ENCODE measurements at places on chromosomes 12 and 14. TPM values are rescaled to one million over a fixed set of nuclear protein-coding genes. Genes with fewer than 3 reads are reported as not detected.
A peak's percentile ranks its signal among the peaks of the same experiment; 100 is the strongest.

- no peak for DNase-seq
These were observed 2.7 kb upstream of the DCD start for GRCh38 chr12:54650889-54651288.

DNA sequence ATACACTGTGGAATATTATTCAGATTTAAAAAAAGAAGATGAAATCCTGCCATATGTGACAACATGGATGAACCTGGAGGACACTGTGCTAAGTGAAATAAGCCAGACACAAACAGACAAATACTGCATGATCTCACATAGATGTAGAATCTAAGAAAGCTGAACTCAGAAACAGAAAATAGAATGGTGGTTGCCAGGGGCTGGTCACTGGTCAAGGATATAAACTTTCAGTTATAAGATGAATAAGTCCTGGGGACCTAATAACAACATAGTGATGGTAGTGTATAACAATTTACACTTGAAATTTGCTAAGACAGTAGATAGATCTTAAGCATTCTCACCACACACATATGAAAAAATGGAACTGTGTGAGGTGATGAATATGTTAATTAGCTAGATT, 161.3 kb upstream of the TMCC3 start:
- DNase-seq = no peak

- DNase-seq = no peak
These were observed 9.7 kb downstream of the TPH2 start for GRCh38 chr12:71948390-71948789.

MGAT2 gene
- 22.4 TPM for polyA plus RNA-seq

TSPAN11 gene
- polyA plus RNA-seq = 5.9 TPM

GRCh38 chr14:105477660-105478397, 3.2 kb downstream of the CRIP2 start:
- DNase-seq = no peak

DNA sequence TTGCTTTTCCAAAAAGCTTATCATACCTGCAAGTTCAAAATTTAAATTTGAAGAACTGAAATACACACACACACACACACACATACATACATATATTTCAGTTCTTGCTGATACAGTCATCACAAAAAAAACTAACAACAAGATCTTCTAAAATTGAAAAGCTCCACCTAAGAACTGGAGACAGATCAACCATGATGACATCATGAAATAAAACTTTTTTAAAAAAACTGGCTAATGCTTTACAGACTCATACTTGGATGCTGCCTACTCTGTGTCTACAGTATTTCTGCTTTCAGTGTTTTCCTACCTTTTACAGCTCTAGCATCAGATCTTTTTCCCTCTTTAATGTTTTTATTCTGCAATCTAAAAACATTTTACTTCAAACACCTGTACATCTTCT, 261.4 kb downstream of the DIO2 start:
- no peak for DNase-seq

DNA sequence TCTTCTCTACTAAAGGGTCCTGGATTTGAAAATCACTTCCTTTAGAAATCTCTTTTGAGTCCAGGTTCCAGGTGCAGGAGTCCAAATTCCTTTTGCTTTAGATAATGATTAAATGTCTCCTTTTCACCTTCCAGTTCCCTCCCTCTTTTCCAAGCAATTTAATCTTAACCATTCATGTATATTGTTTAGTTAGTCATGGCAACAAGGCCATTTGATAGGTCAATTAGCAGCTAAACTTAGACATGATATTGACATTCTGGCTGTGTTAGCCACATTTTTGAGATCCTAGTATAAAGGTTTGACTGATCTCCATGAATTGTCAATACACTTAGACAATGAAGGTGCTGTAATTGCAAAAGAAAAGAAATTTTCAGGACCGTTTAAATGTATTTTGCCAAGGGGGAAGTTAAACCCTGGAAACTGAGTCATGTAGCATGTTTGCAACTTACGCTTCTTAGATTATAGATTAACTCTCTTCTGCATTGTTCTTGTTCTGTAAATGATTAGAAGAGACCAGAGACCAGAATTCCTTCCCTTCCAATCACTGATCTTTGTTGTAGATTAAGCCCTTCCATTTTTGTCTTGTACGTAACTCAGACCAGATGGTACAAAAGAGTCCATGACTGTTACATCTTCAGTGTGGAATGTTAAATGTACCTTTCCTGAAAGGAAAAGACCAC, 12.4 kb upstream of the C12orf75 start:
- no peak for DNase-seq

- no peak for DNase-seq
These were observed 19.9 kb downstream of the DAAM1 start for GRCh38 chr14:59208224-59208814.

DNA sequence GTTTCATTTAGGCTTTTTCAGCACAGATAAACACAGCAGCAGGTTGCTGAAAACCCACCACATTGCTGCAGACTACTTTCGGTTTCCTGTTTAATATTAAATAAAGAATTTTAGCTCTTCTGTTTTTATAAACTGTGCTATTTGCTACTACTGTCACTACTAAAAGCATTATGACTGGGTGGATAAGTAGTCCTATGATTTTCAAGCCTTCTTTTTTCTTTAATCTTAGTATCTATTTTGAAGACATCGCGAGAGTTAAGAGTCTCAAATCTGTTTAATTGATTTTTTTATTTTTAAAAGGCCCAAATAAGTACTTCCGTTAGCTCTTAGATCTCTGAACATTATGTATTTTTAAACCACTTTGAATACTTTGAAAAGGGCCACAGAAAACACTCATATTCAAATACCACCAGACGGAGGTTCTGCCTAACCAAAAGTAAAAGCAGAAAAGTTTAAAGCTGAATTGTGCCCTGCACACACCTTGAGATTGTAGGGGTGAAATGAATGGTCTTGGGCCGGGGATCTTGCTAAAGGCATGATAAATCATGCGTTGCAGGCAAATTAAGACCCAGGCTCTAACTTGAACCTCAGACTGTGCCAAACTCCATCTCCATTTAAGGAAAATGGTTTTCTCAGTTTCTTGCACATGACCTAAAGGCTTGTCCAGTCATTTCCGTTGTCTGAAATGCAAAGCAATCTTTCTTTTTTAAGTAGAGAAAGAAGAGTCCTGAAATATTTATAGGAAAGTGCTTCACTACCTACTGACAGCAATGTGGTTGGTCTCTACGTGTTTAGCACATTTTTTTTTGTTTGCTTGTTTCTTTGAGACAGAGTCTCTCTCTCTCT, 13.6 kb upstream of the FOXN3 start:
- no peak for DNase-seq

- DNase-seq = peak; percentile 71
These were observed 20.6 kb downstream of the RDH12 start for GRCh38 chr14:67722293-67722692.

- DNase-seq = peak; percentile 43
These were observed 485 bp downstream of the PELI2 start for GRCh38 chr14:56118611-56119181.

GRCh38 chr14:102927878-102928411, 5.5 kb downstream of the AMN start:
- DNase-seq = no peak

DNA sequence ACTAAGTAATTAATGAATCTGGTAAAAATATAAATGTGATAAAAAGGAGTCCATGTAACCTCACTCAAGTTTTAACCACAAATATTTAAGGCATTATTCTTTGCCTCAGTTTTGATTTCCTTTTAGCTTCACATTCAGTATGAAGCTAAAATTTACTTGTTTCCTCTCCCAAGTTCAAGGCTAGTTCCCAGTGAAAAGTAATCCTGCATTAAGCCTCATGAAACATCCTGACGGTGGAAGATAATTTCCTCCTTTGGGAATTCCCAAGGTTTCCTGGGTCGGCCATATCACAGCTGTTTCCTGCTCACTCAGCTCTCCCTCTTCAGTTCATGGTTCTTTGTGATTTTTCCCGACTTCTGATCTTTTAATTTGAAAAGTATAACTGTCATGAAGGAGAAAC, 1256.8 kb upstream of the FLRT2 start:
- no peak for DNase-seq

GRCh38 chr12:95815632-95816212, 25.2 kb upstream of the NTN4 start:
- peak; percentile 11 for DNase-seq

GRCh38 chr12:118908811-118909210, 72.5 kb upstream of the SRRM4 start:
- DNase-seq = no peak

TAS2R14 gene
- polyA plus RNA-seq = 2.5 TPM

GRCh38 chr14:77065851-77066577, 32.0 kb upstream of the CIPC start:
- DNase-seq = no peak

DNA sequence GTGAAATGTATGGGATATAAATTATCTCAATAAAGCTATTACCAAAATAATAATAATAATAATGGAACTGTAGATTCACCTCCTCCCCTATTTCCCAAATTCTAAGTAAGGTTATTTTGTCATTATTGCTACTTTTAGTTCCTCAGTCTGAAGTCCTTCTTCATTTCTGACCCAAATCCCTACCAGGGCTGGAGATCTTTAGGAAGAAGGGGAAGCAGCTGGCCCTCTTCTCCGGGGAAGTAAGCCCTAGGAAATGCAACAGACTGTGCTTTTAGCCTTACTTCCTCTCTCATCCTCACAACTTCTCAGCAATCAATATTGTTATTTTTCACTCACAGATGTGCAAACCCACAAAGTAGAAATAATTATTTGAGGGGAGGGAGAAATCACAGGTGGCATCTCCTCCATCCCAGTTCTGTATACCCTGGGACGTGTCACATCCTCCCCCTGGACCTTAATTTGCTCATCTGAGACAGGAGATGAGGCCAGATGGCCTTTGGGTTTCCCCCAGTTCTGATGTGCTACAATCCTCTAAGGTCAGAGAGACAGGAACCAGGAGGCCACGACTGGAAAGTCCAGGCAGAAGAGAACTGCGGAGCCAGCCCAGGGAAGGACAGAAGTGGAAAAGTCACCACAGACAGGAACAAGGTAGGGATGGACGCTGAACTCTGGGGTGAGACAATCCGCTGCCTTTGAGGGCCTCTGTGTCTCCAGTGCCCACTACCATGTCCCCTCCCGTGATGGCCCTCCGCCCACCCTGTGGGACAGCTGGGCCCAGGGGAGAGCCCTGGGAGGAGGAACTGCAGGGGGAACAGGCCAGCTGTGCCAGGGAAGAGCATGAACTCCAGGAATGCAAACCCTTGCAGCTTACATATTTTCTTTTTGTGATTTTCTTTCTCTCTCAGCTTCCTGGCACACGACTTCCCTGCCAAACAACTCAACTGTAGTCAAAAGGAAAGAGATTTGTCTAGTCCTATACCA, 10.6 kb upstream of the TNFRSF1A start:
- no peak for DNase-seq

- no peak for DNase-seq
These were observed 295.7 kb upstream of the FKBP4 start for GRCh38 chr12:2498964-2499500.

DNA sequence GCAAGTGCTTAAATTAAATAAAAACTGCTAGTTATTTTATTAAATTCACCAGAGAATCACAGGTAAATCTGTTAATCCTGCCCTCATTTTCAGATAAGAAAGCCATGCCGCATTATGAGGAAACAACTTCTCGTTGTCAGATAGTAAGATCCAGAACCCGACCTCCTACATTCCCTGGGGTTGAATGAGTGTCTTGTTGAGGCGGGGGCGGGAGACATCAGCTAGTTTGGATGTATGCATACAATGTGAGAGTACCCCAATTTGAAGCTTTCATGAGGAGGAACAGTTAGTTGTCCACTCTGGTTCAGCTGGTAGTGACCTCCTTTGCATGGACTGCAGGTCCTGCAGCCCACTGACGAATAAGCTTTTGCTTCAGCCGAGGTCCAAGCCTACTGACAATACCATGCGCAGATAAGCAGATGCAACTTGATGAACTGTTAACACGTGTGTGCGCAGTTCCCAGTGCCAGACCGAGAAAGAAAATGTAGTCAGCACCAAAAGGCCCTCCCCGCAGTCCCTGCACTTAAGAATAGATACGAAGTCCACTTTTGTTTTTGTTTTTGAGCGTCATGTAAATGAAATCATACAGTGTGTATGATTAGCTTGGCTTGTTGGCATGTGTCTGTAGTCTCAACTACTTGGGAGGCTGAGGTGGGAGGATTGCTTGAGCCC, 34.9 kb downstream of the EVL start:
- DNase-seq = no peak

GRCh38 chr12:59911516-59911915, 315.7 kb downstream of the SLC16A7 start:
- no peak for DNase-seq

DNA sequence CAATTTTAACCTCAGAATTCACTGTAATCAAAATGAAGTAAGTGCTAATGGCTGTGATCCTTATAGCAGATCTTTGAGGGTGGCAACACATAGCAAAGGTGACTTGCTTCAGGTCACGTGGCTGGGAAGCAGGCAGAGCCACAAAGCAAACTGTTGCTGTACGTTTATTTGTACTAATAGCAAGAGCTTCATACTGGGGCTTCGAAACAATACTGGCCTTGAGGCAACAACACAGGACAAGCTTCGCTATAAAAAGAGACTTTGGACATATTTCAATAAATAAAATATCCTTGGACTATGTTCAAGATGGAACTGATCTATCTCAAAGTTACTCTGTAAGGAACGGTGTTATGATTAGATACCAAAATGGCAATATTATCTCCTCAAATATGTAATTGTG, 44.6 kb downstream of the MSRB3 start:
- no peak for DNase-seq

EID3 gene
- polyA plus RNA-seq = 1.6 TPM

DNA sequence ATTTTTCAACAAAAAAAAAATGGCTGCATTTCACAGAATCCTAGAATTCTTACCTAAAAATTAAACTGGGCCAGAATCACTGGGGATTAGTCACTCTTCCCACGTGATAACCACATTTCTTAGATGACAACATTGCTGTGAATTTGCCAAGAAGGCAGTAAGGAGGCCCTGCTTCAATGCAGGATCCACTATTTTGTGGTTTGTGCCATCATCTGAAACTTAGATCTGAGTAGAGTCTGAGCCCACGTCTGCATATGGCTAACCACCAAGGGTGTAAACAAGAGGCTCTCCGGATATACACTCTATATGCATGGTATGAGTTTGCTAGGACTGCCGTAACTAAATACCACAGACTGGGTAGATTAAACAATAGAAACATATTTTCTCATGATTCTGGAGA, 24.4 kb upstream of the TBX5 start:
- no peak for DNase-seq

DNA sequence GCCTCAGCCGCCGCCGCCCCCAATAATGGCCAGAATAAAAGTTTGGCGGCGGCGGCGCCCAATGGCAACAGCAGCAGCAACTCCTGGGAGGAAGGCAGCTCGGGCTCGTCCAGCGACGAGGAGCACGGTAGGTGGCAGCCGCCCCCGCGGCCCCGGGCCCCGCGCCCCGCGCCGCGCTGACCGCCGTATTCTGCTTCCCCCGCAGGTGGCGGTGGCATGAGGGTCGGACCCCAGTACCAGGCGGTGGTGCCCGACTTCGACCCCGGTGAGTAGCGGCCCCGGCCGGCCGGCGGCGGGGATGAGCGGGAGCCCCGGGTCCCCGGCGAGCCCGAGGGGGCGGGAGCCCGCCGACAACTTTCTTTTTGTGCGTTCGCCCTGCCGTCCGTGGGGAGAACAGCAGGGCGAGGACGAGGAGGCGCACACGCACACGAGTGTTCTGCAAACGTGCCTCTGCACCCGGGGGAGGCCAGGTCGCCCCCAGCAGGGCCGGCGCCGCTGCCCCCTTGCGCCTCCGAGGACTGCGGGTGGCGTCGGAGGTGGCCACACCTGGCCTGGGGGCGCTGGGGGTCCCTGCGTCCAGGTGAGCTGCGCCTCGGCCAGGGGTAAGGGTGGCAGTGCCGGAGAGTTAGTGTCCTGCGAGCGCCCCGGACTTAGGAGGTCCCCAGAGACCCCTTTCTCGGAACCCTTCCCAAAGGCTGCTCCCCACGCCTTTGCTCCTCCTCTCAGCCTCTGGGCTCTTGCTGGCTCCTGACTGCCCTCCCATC, 794 bp downstream of the RCOR1 start:
- no peak for DNase-seq

ACSM4 gene
- polyA plus RNA-seq = not detected

All from hindlimb muscle (tissue), 1 donor.